Osteoblast (primary cell): ENCODE measurements at places on chromosomes 3 and 15. TPM values are rescaled to one million over a fixed set of nuclear protein-coding genes. Genes with fewer than 3 reads are reported as not detected.

GRCh38 chr15:25056484-25057425 is 102.0 kb downstream of the SNRPN start:
- peak; percentile 57 for DNase-seq

The WNT5A gene
- 116 and 145 TPM in 2 replicates for total RNA-seq

DNA sequence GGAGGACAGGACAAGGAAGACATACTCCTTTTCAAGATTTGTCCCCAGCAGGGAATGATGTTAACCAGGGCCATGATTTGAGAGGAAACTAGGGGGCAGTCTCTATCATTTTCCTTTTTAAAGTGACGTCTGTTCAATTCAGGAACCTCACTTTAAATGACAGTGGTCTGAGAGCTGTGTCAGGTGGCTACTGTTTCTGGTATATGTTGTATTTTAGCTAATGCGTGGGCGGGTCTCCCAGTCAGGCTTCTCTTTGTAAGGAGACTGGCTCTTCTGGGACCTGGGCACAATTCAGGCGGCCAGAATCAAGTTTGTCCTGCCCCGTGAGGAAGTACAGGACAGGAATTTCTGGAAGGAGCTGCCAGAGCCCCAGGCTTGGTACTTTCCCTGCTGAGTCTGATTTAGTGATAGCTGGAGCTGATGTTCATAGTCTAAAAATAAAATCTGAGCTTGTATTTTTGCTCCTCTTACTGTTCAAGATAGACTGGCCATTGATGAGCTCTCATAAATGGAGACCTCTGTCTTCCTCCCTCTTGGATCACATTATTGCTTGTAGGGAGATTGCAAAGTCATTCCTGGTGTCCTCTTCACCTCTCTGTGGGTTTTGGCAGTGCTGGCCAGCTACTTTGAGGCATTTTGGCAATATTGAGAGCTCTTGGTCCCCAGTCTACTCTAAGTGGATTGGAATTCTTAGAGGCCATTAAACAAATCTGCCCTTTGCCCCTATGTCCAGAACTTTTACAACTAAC is 25.6 kb downstream of the SQOR start:
- peak; percentile 85 for DNase-seq

- no peak for DNase-seq
Measured at GRCh38 chr3:152350139-152350538, 81.4 kb downstream of the MBNL1 start.

The SLC22A13 gene
- 0.29 and 0.36 TPM in 2 replicates for total RNA-seq

DNA sequence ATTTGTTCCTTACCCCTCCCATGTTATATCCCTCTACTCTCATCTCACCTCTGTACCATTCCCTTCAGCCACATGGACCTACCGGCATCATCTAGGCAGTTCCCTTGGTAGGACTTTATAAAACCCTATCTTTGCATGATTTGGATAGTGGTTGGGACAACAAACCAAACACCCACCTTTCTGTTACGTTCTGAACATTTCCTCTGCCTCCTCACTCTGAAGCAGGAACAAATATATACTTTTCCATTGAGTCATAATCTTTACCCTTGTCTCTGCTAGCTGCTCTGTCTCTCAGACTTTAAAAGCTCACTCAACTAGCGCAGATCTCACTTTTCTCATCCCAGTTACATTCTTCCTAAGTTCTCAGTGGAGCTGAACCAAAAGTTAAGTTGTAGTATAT is 17.8 kb downstream of the UBXN7 start:
- DNase-seq, result peak; percentile 67

GRCh38 chr3:12907729-12908128 is 66.4 kb upstream of the RPL32 start:
- DNase-seq, result no peak
